GM23248 (cell line): ENCODE measurements at places on chromosomes 2 and 18.
A peak's percentile ranks its signal among the peaks of the same experiment; 100 is the strongest.

DNA sequence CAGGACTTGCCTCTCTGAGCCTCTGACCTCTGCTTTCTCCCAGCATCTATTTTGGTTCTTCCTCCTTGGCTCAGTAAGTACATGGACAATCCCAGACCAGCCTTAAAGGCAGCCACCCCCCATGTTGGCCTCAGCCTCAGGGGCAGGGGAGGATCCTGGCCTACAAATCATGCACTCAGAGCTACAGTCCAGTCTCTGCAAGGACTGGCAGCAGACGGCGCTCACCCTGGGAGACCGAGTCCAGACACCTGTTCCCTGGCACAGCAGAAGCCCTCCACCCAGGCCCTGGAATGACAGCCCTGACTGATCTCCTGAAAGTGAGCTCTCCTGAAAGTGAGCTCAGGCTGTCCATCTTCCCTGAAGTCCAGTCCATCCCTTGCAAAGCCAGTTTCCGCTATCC, 25.7 kb upstream of the PTPN4 start:
- no peak for DNase-seq
- H3K27ac ChIP-seq, result no peak overlapping the region
- no peaks in the 10 kb centered on the region for H3K36me3 ChIP-seq

GRCh38 chr2:127579231-127579630, 43.7 kb downstream of the MYO7B start:
- H3K27ac ChIP-seq, result no peak overlapping the region
- H3K4me1 ChIP-seq, result peaks cover 15% of the 10 kb centered on the region
- no peaks in the 10 kb centered on the region for H3K36me3 ChIP-seq
- no peak for DNase-seq

GRCh38 chr18:56900195-56901094, 246.4 kb upstream of the BOD1L2 start:
- no peaks in the 10 kb centered on the region for H3K27me3 ChIP-seq
- H3K4me1 ChIP-seq, result no peaks in the 10 kb centered on the region
- no peak overlapping the region for H3K27ac ChIP-seq
- no peaks in the 10 kb centered on the region for H3K36me3 ChIP-seq
- no peak overlapping the region for H3K4me3 ChIP-seq
- DNase-seq, result no peak

DNA sequence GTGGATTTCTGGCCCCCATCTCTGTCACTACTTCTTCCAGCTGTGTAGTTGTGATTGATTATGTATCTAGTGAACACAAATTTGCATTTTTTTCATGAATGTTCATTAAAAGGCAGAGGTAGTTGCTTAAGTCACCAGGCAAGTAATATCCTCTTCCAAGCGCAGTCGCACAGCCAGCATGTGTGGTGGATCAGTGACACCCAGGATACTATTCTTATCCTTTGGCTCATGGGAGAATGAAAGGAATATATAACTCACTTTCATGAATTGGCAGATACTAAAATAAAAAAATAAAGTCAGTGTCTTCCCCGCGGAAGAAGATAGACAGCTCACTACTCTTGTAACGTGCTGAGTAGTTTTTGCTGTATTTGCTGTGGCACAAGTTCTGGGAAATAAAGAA, 387.8 kb downstream of the CDH7 start:
- no peak for DNase-seq
- H3K27ac ChIP-seq, result no peak overlapping the region
- no peak overlapping the region for H3K4me3 ChIP-seq
- H3K36me3 ChIP-seq, result no peaks in the 10 kb centered on the region
- H3K27me3 ChIP-seq, result no peaks in the 10 kb centered on the region

- no peak for DNase-seq
- 0 out of 2 replicates have a peak overlapping the region, but pooled peaks have one; percentile 15 for H3K27ac ChIP-seq
- no peaks in the 10 kb centered on the region for H3K36me3 ChIP-seq
- H3K4me1 ChIP-seq, result peaks cover 22% of the 10 kb centered on the region
- no peaks in the 10 kb centered on the region for H3K27me3 ChIP-seq
These were observed 2.7 kb downstream of the SDC1 start for GRCh38 chr2:20222014-20222768.

DNA sequence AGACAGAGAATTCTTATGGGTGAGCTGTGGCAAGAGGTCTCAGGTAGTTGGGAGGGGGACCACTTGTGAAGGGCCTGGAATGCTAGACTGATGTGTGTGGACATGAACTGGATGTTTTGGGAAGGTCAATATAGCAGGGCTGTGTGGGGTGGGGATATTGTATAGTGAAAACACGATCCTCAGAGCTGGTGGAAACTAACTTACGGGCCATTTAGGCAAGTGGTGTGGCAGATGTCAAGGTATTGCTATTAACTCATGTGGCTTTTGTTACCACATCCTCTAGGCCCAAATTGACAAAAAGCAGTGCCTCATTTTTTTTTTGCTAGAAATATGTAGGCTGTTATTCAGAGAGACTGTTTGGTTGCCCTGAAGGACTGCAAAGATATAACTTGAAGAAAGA, 8.0 kb upstream of the GALNT1 start:
- peaks cover 18% of the 10 kb centered on the region for H3K4me1 ChIP-seq
- no peak overlapping the region for H3K4me3 ChIP-seq
- H3K36me3 ChIP-seq, result no peaks in the 10 kb centered on the region
- no peak for DNase-seq
- no peaks in the 10 kb centered on the region for H3K27me3 ChIP-seq

GRCh38 chr2:66782780-66783361, 347.9 kb downstream of the MEIS1 start:
- no peaks in the 10 kb centered on the region for H3K36me3 ChIP-seq
- no peak overlapping the region for H3K4me3 ChIP-seq
- no peaks in the 10 kb centered on the region for H3K27me3 ChIP-seq
- H3K4me1 ChIP-seq, result no peaks in the 10 kb centered on the region

DNA sequence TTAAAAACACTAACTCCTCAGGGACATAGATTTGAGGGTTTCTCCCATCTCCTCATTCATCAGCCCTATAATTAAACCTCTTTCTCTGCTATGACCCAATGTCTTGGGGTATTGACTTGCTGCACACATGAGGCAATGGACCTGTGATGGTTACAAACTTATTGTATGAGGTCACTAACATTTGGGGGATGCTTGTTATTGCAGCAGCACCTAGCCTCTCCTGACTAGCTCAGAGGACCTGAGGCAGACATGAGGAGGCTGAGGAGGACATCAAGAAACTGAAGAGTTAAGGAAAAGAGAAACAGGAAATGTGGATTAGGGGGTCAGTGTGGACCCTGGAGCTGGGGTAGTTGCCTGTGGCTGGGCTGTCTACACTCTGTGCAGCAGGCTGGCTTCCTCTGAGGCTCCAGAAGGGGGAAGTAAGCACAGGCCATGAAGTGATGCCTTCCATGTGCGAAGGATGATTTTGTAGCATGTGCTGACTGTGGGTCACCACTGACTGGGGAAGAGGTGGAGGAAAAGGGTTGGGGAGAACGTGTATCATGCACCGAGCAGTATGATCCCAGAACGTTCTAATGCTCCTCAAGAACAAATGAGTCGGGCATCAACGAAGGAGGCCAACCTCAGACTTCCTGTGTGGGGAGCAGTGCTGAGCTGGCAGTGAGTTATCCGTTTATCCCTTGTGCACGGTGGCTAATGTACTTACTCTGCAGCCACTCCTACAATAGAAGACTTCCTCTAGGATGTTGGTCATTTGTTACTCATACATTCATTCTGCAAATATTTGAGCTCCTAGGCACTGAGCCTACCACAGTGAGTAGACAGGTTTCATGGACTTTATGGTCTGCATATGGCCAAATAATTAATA, 42.1 kb upstream of the RFX8 start:
- H3K27ac ChIP-seq, result peak overlapping the region; percentile 95
- H3K4me3 ChIP-seq, result peak overlapping the region; percentile 47
- no peaks in the 10 kb centered on the region for H3K27me3 ChIP-seq
- peak; percentile 98 for DNase-seq
- H3K36me3 ChIP-seq, result no peaks in the 10 kb centered on the region

DNA sequence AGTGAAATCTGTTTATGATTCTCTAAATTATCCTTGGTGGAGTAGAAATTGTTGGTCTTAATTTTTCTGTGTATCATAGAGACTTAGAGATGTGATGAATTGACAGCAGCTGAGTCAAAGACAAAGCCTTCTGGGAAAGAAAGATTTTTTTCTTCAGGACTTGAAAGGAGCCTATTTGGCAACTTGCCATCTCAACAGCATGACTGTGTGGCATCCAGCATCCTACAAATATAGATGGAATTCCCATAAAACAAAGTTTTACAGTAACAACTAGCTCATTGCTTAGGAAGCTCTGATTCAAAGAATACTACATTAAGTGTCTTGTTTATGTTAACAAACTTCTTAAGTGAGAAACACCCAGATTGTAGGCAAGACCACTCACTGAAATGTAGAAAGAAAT, 79.2 kb upstream of the SETBP1 start:
- H3K27ac ChIP-seq, result peak overlapping the region; percentile 62
- DNase-seq, result peak; percentile 92
- H3K4me3 ChIP-seq, result no peak overlapping the region
- peaks cover 38% of the 10 kb centered on the region for H3K4me1 ChIP-seq
- H3K36me3 ChIP-seq, result no peaks in the 10 kb centered on the region

DNA sequence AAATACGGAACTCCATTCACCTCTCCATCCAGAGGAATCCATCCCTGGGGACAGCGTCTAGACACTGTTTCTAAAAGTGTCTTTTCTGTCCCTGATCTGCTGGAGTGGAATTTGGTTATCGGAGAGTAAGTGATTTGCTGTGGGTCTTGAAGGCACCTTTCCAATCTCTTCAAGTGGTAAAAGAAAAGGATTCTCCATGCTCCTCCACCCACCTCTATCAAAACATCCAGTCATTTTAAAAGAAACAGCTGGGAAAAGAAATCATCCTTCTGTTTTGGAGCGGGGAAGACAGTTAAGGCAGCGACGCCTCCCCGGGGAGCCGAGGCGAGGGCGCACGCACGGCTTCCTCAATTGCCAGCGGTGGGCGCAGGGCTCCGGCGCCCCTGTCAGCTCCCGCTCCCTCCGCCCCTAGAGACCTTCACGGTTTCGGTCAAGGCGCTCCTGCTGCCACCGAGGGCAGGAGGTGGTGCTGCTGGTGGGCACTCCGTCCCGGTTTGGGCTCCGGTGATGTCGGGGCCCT, 547 bp downstream of the SLC35F5 start:
- H3K27me3 ChIP-seq, result no peaks in the 10 kb centered on the region
- peak overlapping the region; percentile 83 for H3K27ac ChIP-seq
- peaks cover 27% of the 10 kb centered on the region for H3K4me1 ChIP-seq
- H3K36me3 ChIP-seq, result peaks cover 12% of the 10 kb centered on the region
- peak; percentile 59 for DNase-seq
- H3K4me3 ChIP-seq, result peak overlapping the region; percentile 82

GRCh38 chr2:205086662-205087061, 541.4 kb downstream of the PARD3B start:
- no peaks in the 10 kb centered on the region for H3K4me1 ChIP-seq
- H3K27ac ChIP-seq, result no peak overlapping the region
- H3K4me3 ChIP-seq, result no peak overlapping the region
- no peaks in the 10 kb centered on the region for H3K36me3 ChIP-seq
- peak; percentile 18 for DNase-seq

- H3K27me3 ChIP-seq, result no peaks in the 10 kb centered on the region
- H3K4me3 ChIP-seq, result no peak overlapping the region
- H3K36me3 ChIP-seq, result no peaks in the 10 kb centered on the region
- DNase-seq, result no peak
These were observed 253.7 kb downstream of the MYCN start for GRCh38 chr2:16194096-16194390.

DNA sequence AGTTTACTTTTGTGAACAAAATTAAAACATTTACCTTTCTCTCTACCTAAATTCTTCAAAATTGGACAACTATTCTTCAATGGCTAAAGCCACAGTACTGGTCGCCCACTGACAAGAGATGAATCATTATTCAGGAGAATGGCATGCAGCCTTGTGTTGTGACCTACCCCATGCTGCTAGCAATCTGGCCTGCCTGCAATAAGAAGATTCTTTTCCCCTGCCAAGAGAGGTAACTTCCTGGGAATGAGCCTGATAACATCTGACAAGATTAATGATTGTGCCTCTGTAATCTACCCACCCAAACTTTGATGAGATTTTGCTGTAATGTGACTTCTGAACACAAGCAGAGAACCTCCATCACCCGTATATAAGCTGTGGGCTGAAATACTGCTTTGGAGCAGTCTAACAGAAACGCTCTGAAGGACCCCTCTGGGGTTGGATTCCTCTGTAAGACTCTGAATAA, 47.0 kb upstream of the ST3GAL5 start:
- H3K27ac ChIP-seq, result peak overlapping the region; percentile 86
- peaks cover 36% of the 10 kb centered on the region for H3K4me1 ChIP-seq
- no peaks in the 10 kb centered on the region for H3K27me3 ChIP-seq
- DNase-seq, result peak; percentile 82

DNA sequence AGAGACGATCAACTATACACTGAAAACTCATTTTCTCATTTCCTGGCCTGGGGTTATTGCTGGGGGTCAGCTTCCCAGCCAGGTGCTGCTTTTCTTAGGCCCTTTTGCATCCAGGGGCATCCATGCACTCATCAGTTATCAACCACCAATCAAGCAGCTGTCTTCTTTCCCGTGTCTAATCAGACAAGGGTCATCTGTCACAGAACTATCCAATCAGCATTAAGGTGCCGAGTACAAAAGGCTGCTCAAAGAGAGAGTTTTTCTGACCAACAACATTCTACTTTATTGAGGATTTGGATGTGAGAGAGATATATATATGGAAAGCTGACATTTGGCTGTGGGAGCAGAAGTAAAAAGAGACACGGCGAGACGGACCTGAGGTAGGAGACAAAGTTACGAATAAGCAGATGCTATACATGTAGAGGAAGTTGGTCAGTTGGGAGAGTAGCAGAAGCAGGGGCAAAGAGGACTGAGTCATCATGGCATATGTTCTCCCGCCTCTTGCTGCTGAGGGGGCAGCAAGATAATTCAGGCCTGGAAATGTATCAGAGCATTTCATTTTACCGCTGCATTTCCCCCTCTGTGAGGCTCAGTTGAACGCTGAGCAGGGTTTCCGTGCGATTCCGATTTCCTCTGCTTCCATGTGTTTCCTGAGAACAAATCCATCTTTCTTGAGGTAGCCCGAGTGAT, 129.3 kb downstream of the NUP35 start:
- DNase-seq, result no peak
- no peaks in the 10 kb centered on the region for H3K4me1 ChIP-seq
- H3K4me3 ChIP-seq, result no peak overlapping the region
- no peak overlapping the region for H3K27ac ChIP-seq
- H3K36me3 ChIP-seq, result no peaks in the 10 kb centered on the region

DNA sequence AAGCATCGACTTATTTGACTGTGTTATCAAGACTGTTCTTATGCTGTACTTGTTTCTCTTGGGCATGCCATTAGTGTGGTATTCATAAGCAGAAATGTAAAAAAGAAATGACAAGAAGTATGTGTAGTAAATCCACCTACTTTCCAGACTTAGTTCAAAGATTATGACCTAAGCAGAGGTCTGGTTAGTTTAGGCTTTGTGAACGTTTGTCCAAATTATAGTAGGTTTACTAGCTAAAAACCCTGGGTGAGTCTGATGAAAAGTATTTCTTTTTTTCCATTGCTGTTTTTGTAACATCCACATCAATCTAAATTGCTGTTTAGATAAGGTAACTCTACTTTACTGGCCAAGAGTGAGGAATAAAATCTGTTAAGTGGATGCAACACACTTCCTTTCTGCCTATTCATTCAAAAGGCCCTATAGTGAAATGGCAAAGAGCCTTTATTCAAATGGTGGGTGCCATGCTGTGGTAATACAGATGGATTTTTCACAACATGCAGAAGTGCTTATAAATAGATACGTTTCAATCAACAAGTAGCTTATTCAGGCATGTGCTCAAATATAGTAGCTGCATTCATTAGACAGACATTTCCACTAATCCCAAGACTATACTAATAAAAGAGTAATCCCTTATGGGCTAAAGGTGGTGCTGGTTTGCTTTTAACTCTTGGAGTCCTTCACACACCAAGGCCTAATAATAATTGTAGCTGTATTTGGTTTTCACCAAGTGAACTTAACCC, 122.5 kb upstream of the LTBP1 start:
- H3K27me3 ChIP-seq, result no peaks in the 10 kb centered on the region
- H3K4me1 ChIP-seq, result no peaks in the 10 kb centered on the region
- H3K36me3 ChIP-seq, result no peaks in the 10 kb centered on the region
- no peak for DNase-seq
- no peak overlapping the region for H3K27ac ChIP-seq
- H3K4me3 ChIP-seq, result no peak overlapping the region
